ENCODE measurements at places on chromosomes 16 and 17.
A peak's percentile ranks its signal among the peaks of the same experiment; 100 is the strongest.

GRCh38 chr17:21161498-21162393 lies 35.0 kb downstream of the DHRS7B start:
- no peak for DNase-seq

- no peak for DNase-seq
Observed at GRCh38 chr16:2828876-2829430, 1.1 kb upstream of the ZG16B start.

- no peak for DNase-seq
Observed at GRCh38 chr16:69932228-69932627, 18.9 kb upstream of the CLEC18A start.

DNA sequence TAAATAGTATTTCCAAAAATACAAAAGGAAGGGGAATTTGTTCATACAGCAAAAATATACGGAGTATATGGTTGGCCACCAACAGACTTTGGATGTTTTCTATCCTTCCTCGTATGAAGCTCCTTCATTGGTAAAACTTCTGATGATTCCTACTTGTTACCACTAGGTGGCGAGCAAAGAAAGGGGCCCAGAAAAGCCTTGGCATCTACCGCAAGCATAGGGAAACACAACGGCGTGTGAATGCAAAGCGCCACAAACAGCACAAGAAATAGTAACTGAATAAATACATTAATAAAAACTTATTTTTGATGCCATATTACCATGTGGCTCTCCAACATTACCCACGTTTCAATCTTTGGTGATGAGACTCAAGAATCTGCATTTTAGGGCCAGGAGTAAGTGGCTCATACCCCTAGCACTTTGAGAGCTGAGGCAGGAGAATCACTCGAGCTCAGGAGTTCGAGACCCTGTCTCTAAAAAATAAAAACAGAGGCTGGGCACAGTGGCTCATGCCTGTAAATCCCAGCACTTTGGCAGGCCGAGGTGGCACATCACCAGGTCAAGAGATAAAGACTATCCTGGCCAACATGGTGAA lies 34.5 kb downstream of the YWHAE start:
- peak; percentile 35 for DNase-seq

DNA sequence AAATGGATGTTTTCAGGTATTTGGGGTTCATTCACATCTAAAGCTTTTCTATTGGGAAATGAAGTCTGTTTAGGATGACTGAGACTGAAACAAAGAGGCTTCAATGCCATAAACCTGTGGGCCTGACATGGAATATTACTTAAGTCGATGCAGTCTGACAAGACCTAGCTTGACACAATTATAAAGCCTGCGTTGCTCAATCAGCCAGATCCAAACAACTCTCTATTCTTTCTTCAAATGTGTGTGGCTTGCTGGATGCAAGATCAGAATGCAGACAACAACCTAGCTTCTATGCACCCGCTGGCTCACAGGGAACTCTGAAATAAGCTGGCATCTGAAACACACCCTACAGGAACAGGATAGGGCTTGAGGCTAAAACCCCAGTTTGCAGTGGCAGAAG lies 40.0 kb downstream of the RFFL start:
- no peak for DNase-seq

GRCh38 chr17:28521311-28522085 lies 15.3 kb downstream of the FOXN1 start:
- no peak for DNase-seq

DNA sequence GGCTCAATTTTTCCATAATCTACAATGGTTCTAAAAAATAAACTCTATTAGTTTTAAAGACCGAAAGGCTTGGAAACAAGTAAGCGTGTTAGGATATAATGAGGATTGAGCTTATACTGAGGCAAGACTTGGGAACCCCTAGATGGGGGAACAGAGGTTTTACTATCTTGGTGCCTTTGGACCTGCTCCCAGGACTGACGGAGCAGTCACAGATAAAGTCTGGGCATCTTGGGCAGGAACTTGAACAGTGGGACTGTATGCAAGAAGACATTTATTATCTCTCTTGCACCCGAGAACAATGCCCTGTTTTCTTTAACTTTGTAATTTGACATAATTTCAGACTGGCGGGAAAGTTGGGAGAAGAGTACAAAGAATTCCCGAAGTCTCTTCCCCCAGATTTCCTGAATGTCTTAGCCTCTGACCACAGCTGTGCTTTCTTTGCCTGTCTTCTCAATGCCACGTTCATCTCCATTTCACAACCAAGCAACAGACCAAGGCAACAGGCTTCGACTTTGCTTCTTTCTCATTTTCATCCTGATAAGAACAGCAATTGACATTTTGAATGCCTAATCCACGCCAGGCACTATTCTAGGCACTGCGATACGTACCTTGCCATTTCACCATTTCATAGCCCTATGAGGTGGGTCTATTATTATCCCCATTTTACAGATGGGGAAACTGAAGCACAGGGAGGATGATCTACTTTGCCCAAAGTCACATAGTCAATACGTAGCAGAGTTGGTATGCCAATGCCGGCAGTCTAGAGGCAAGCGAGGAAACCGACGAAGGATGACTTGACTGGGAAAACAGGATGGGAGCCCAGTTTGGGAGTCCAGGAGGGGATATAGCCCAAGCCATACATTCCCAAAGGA lies 3.0 kb upstream of the IL4R start:
- DNase-seq = no peak

DNA sequence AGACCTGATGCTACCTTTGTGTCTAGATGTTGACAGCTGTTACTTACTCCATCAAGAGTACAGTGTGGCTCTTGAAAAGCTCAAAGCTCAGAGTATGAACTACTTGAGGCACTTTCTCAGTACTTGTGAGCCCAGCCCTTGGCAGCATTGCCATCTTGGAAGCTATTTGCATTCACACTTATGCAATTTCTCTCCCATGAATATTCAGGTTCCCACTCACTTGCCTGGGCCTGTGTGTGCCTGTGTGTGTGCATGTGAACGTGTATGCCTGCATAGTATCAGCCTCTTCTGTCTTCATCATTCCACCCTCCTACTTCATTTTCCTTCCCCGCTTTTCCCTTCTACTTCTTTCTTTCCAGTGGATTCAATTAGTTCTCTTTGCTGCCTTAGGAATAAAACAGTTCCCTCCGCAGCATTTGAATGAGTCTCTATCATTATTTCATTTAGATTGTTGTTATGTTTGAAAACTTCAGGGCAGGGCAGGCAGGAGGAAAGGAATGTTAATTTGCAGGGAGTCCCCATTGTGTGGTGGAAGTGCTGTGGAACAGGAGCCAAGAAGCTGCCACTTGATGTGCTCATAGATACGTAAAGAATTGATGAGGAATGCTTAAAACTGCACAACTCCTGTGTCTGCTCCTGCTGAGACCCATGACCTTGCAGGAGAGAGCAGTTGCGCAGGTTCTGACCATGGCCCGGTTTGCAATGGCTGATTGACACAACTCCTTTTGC lies 58.9 kb downstream of the HS3ST4 start:
- DNase-seq = no peak

- DNase-seq = no peak
Observed at GRCh38 chr16:78142788-78143187, 43.3 kb downstream of the WWOX start.

GRCh38 chr16:75787440-75787839 lies 61.1 kb upstream of the CPHXL start:
- DNase-seq = no peak

GRCh38 chr16:12377497-12377896 lies 401.0 kb downstream of the SNX29 start:
- no peak for DNase-seq

GRCh38 chr17:50719924-50720794 lies 756 bp downstream of the LUC7L3 start:
- no peak for DNase-seq

- DNase-seq = peak; percentile 98
Observed at GRCh38 chr17:49880291-49881053, 32.6 kb upstream of the TAC4 start.

GRCh38 chr16:50446861-50447260 lies 78.1 kb upstream of the BRD7 start:
- no peak for DNase-seq

DNA sequence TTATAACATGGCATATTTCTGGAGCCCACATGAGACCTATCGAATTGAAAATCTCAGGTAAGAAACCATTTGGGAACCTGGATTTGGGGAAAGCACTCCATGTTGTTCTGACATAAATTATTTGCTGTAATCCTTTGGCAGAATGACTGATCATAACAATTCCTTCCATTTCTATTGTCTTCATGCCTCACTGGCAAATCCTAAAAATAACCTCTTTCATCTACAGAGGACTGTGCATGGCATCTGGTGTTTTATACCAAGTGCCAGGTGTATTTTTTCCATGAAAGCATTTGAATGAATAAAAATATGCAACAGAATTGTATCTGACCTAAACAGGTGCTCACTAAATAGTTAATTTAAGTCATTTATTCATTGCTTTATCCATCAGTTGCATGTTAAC lies 33.7 kb upstream of the COQ7 start:
- no peak for DNase-seq

DNA sequence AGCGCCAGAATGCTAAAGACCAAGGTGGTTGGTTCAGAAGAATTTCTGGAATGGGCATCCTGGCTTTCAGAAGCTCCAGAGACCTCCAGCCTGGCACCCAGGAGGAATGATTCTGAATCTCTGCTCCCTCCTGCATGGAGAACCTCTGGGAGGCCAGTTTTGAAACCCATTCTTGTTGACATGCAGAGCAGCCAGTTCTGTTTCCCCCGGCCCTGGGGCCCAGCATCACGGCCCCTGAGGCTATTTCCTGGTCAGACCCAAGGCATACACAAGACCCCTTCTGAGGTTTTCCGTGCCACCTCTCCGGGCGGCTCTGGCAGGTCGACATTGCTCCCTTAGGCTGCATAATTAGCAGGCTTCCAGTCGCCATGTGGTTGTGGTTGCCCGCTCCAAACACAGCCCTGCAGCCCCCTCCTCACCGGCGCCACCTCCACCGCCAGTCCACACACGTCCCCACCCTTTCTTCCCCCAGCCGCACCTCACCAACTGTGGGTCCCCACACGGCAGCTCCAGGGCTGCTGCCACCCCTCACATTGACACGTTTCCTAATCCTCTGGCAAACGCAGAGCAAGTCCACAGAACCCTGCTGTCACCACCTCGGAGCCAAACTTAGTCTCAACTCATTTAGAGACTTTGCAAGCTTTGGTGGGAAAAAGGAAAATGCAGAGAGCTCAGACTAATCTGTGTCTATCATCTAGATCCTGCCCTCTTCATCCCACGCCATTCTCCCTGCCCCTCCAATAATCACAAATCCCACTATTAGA lies 367.1 kb downstream of the SOX9 start:
- no peak for DNase-seq

DNA sequence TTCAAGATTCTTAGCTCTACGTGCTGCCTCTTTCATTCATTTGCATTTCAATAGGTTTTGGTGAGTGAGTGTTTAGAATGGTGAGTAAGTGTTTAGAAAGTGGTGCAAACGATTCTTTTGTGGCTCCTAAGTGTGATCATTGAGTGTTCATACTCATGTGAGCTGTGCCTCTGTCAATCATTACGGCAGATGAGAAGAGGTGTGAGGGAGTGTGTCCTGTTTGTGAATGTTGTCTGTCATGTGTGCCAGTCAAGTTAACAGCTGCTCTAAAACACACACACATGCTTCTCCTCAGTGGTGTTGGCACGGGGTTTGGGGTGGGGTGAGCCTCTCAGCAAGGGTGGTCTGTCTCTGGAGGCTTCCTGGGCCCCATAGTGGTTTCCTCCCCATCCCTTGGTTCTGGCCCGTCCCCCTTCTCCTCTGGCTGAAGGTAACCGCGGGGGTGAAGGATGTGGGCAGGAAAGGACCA lies 11.4 kb downstream of the MYL4 start:
- no peak for DNase-seq

GRCh38 chr17:1829216-1829591 lies 498 bp downstream of the SMYD4 start:
- peak; percentile 20 for DNase-seq

GRCh38 chr16:68283801-68284598 lies 19.7 kb downstream of the SLC7A6 start:
- no peak for DNase-seq

GRCh38 chr16:54647216-54647615 lies 283.4 kb upstream of the IRX5 start:
- DNase-seq = no peak

DNA sequence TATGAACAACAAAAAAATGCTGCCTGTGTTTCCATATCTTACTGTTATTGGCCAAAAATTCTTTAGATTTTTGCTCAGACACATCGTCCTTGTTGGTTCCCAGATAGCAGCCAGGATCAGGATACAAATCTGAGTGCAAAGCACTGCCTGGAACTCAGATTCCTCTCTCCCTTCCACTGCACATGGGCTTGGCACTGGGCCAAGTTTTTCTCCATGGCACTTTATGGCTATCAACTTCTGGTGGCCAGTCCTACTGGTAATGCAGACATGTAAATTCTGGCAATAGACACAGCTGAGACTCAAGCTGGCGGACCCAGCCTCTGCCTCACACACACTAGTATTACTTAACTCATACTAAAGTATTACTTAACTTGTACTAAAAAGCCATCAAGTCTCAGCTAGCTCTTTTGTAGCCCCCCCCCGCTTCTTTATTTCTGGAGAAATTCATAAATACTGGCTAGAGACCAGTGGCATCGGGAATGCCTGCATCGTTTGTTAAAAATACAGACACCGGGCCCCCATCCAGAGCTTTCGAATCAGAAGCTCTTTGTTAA lies 181.2 kb upstream of the COX10 start:
- DNase-seq = no peak

GRCh38 chr16:85252014-85252413 lies 139.7 kb upstream of the CIBAR2 start:
- no peak for DNase-seq

- no peak for DNase-seq
Observed at GRCh38 chr17:69478916-69479315, 64.4 kb downstream of the MAP2K6 start.

DNA sequence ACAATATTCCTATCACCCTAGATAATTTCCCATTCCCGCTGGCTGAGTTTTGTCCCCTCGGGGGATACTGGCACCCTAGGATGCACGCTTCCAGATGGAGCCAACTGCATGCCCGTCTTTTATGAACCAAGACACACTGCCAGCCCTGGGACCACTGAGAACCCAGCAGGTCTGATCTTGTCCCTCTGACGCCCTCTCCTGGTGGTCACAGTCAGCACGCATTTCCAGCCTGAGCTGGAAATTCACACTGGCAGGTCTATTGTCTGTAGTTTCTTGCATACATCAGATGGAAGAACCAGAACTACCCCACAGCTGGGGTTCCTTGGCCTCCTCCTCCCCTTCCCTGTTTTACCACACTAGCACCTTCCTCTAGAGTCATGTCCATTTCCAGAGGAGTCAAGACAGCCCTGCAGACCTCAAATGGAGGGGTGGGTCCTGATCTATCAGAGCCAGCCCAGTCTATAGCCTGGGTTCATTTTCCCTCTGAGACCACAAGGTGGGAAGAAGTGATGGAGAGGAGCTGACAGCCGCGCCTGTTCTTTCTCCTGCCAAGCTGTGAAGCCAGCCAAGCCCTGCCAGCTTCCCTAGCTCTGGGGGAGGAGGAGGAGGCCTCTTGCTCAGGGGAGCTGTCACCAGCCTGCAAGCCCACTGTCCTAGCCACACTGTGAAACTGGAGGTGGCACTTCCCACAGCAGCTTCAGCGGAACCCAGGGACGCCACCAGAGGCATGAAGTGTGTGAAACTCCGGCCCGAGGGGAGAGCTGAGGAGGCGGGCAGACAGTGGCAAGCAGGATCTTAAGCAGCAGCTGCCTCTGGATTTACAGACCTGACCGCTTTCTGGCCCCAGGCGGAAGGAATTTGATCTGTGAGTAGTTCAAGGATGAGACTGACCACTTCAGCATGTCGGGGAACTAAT lies 29.3 kb downstream of the MXRA7 start:
- DNase-seq = peak; percentile 58

GRCh38 chr16:56985288-56985961 lies 3.9 kb upstream of the NLRC5 start:
- peak; percentile 87 for DNase-seq
